ENCODE measurements at places on chromosomes 1 and 21. TPM values are rescaled to one million over a fixed set of nuclear protein-coding genes. Genes with fewer than 3 reads are reported as not detected.

The GBP1 gene
- total RNA-seq: 7.4 TPM

The HYI gene
- total RNA-seq: 80.0 TPM

The RCAN1 gene
- 24.0 TPM for total RNA-seq

The CD34 gene
- 14.7 TPM for total RNA-seq

The AJAP1 gene
- not detected for total RNA-seq

The IQCC gene
- 0.79 TPM for total RNA-seq
